ENCODE measurements at places on chromosomes 1 and 21.

DNA sequence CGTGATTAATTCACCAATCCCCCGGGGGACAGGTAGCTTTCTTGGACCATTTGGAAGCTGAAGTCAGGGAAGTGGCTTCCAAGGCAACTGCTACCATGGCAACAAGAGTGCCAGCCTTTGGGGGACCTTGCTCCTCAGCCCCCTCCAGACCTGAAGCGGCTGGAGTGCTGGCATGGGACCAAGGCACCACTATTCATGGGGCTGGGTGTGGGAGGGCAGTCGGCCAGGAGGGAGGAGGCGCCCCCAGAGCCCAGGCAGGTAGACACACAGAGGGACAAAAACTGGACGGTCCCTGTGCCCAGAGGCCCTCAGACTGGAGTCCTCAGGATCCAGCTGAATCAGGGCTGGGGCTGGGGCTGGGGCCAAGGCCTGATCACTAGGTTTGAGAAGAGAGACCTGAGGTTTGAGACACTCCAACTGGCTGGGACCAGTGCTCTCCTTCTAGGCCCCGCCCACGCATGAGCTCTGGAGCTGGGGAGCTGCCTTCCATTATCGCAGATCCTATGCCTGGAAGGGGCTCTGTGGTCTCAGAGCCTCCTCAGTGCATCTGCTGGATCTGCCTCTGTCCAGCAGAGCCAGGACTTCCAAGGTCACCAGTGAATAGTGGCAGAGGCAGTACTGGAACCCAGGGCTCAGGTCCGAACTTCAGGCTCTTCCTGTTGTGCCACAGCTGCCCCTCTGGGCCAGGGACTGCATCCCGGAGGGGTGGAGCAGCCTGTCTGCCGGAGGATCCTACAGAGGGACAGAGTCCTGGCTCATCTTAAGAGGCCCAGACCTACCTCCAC is 3.3 kb upstream of the KNCN start:
- DNase-seq, result no peak

DNA sequence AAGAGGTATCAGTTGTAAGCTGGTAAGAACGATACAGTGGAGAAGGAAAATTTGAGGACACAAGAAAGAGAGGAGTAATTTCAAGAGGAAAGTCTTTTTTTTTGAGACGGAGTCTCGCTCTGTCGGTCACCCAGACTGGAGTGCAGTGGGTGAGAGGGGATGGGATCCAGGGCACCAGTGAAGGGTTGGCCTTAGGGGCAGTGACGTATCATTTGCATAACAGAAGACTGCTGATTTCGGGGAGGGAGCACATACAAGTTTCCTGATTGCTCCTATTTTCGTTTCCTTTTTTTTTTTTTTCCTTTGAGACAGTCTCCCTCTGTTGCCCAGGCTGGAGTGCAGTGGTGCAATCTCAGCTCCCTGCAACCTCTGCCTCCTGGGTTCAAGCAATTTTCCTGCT is 4.2 kb downstream of the S100A13 start:
- no peak for DNase-seq

DNA sequence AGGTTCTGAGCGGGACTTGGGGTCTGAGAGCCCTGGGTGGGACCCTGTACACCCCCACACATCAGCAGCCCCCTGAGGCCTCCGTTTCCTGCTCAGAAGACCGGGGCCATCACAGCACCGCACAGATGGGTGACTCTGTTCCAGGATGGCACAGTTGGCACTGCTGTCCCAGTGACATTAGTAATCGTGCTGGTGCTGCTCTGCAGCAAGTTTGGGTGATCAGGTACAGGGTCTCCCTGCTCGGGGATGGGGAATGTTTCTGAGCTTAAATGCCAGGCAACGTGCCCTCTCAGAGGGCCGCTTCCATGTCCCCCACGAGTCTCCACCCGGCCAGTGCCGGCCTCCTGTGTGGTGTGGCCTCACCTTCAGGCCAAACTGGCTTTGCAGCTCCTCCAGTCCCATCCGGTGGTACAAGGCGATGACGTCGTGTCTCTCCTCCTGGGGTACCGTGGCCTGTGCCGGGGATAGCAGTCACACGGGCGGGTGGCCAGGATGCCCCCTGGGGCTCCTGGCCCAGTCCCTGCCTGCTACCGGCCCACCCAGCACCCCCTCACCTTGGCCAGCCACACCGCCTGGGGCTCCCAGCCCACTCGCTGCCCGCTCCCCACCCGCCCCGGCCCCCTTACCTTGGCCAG is 17.1 kb downstream of the PRXL2B start:
- DNase-seq, result no peak

DNA sequence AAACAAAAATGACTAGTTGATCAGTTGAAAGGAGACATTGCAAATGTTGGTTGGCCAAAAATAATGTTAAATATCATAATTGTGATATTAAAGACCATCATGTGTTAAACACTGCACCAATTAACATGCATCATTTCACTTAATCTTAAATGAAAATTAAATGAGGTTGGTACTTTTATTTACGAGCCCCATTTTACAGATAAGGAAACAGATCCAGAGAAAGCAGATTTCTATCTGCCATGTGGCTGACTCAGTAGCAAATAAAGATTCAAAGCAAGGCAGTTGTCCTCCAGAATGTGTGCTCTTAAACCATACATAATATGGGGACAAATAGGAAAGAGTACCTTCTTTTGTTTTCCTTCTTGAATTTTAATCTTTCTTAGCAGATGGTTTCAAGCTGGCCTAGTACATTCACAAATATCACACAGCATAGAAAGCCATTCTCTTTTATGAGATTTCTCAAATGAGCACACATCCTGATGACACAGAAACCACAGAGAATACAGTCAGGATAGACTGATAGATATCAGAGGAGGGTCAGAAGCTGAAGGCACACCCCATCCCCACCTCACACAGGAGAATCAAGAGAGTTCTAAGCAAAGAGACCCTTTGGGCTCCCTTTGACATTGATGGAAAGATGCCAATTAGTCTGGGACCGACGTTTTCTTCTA is 647.9 kb upstream of the CAMK1G start:
- DNase-seq, result no peak

- DNase-seq, result no peak
Observed at GRCh38 chr1:25072461-25072860, 142.4 kb upstream of the RUNX3 start.

All from neural progenitor cell (in vitro differentiated cells).